ENCODE measurements at places on chromosomes 13 and 19.

DNA sequence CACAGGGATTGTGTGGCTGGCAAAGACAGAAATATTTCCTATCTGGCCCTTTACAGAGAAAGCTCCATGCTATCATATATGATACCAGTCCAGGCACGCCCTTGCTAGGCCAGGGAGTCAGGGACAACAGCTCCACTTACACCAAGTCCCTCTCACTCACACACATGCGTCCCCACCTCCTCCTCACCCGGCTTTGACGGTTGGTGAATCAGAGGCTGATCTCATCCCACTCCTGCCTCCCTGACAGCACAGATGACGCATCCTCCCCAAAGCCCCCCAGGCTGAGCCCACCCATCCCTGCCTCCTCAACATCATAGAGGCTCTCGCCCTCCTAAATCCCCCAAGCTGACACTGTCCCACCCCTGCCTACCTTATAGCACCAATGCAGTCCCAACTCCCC is 62.7 kb downstream of the F2RL3 start:
- no peak for DNase-seq

DNA sequence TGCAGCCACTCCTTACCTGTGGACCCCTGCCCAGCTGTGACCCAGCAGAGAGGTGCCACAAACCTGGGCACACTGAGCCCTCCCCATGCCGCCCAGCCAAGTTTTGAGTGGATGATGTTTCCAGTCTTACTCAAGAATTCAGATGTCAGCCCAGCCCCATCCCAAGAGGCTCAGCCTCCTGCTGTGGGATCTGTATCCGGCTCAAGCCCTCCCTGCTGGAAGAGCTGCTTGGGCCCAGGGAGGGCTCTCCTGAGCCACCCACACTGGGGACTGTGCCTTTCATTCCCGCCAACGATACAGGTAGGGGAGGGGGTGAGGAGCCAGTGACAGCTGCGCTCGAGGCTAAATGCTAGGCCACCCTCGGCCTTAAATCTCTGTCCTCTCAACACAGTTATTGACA is 5.9 kb upstream of the SLC7A9 start:
- DNase-seq: no peak

GRCh38 chr19:46772170-46773017 is 16.0 kb downstream of the SLC1A5 start:
- no peak for DNase-seq

DNA sequence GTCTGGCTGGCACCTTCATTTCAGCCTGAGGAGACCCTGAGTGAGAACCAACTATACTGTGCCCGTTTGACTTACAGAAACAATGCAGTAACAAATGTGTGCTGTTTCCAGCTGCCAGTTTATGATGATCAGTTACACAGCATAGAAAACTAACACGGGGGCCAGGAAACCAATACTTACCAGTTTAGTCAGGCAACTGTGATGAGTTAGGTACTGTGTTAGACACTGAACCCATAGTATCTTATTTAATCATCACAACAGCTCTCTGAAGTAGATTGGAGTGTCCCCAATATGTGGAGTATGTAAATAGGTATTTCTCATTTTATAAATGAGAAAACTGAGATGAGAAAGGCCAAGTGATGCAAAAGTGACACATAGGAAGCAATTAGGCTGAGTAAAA is 620.9 kb upstream of the KLF12 start:
- no peak for DNase-seq

DNA sequence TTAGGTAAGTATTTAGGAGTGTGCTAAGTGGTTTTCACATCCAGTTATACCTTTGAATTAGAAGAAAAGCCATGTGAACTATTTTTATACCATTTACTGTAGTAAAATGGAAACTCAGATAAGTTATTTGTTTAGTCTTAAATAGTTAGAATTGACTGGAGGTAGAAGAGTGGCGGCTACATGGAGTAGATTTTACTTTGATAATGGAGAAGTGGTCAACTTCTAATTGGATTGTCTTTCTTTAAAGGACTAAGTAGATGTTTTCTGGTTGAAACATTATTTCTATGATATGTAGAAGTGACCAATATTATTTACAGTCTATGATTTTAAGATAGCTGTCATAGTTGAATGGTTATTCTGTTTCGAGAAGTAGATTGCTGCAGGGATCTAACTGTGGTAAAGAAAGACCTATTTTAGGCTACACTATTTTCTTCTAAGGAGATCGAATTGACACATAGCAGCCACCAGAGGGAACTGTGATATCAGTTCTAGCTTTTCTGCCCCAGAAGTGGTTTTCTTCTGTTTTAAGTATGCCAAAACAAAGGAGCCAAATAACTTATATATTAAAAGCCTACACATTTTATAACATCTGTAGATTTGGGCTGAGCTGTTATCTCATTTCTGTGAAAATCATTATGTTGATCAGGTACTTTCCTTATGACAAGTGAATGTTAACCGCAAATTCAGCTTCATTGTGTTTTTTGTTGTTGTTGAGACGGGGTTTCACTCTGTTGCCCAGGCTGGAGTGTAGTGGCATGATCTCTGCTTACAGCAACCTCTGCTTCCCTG is 26.1 kb downstream of the ZMYM2 start:
- DNase-seq: no peak

GRCh38 chr13:95535243-95535642 is 17.3 kb upstream of the CLDN10 start:
- DNase-seq: no peak

GRCh38 chr19:35291916-35292315 is at the start of gene MAG:
Gene MAG (plus strand): TSS chr19:35292161. CDS start chr19:35295409, 3,248 bp downstream.
- no peak for DNase-seq

DNA sequence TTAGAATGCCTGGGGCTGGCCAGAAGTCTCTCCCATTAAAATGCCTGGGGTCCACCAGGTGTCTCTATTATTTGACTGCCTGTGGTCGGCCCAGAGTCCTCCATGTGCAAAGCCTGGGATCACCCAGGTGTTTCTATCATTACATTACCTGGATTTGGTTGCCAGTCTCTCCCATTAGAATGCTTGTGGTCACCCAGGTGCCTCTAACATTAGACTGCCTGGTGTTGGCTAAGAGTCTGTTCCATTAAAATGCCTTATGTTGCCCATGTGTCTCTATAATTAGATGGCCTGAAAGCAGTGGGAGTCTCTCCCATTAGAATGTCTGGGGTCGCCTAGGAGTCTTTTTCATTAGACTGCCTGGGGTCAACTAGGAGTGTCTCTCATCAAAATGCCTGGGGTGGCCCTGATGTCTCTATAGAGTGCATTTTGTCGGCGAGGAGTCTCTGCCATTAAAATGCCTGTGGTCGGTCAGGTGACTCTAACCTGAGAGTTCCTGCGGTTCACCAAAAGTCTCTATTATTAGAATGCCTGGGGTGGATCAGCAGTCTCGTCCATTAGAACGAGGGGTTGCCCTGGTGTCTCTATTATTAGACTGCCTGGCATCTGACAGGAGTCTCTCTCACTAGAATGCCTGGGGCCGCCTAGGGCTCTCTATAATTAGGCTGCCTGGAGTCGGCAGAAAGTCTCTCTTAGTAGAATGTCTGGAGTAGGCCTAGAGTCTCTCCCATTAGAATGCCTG is 1540.5 kb downstream of the UQCRFS1 start:
- no peak for DNase-seq

DNA sequence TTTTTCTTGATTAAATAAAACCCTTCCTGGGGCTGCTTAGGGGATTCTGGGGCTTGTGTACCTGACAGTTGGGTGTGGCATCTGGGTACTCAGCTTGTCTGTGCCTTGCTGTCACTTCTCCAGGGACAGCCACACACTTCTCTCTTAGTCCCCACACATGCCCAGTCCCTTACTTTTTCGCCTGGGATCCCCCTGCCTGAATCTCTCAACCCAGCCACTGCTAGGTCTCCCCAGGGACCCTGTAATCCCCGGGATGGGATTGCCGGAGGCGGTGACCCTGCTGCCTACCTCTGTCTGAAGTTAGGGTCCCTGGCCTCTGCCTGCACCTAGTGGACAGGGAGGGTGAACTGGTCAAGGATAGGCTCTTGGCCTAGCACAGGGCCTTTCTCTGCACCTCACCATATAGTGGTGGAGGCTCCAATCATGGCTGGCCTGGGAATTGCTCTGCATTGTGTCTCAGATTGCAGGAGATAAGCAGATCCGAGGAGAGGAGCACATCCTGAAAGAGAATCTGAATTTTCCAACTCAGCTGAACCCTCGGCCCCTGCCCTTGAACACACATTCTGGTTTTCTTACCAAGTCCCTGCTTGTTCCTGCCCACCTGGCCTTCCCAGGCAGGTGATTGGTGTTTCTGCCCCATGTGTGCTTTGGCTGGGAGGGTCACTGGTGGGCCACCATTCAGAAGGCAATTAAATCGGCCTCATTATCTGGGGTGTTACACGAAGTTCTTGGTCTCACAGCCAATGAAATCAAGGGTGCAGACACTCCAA is 8.7 kb upstream of the ZNF492 start:
- no peak for DNase-seq

- DNase-seq: no peak
Measured at GRCh38 chr19:1362387-1363257, 21.1 kb upstream of the NDUFS7 start.

DNA sequence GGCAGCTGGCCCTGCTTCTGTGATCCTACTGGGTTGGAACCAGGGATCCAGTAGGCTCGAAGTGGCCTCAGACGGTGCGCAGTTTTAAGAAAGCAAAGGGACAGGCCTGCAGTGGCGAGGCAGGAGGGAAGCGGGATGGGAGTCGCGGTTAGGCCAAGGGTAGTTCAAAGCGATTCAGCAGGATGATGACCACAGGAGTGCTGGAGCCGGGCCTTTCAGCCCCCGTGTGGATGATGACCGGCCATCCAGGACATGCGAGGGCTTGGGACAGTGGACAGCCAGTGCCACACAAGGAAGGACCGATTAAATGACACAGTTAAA is 854 bp downstream of the RNASEH2B start:
- DNase-seq: no peak

- no peak for DNase-seq
Measured at GRCh38 chr19:17772172-17772571, 20.9 kb downstream of the FCHO1 start.

- no peak for DNase-seq
Measured at GRCh38 chr13:50636007-50636704, 207.3 kb downstream of the DLEU7 start.

GRCh38 chr13:20696073-20696472 is 7.4 kb upstream of the IL17D start:
- DNase-seq: no peak

GRCh38 chr13:106243011-106243565 is 292.4 kb downstream of the EFNB2 start:
- no peak for DNase-seq

- DNase-seq: peak; percentile 36
Measured at GRCh38 chr13:24511019-24511815, 1.4 kb downstream of the PARP4 start.

- no peak for DNase-seq
Measured at GRCh38 chr19:2765376-2765775, 17.7 kb downstream of the SGTA start.

DNA sequence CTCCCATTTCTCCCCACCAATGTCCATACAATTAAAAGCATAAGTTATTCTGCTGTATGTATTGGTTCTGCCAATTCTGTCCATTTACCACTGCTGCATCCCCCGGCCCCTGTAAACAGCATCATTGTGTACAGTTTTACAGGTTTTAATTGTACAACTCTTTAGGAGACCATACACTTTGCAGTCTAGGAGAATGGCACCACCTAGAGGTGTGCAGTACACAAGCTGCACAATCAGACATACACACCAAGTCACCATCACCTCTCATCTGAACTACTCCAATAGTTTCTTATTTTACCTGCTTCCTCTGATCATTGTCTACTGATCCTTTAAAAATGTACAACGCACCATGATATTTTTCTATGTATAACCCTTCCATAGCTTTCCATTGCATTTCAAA is 855.9 kb upstream of the KLHL1 start:
- DNase-seq: no peak

DNA sequence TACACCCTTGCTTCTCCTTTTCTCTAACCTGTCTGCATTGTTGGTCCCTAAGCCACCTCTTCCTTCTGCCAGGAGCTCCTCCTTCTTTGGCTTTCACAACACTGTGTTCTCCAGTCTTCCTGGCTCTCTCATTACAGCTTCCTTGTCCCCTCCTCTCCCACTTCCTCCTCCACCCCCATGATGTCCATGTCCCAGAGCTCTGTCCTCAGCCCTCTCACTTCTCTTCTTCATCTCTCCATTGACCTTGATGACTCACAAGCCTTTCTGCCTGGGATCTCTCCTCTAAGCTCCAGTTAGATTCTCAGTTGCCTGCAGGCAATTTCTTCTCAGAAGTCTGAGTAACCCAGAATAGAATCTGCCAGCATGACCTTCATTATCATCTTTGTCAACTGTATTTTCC is 100.3 kb upstream of the WASF3 start:
- no peak for DNase-seq

- DNase-seq: no peak
Measured at GRCh38 chr13:105509981-105510762, 1025.3 kb downstream of the EFNB2 start.

DNA sequence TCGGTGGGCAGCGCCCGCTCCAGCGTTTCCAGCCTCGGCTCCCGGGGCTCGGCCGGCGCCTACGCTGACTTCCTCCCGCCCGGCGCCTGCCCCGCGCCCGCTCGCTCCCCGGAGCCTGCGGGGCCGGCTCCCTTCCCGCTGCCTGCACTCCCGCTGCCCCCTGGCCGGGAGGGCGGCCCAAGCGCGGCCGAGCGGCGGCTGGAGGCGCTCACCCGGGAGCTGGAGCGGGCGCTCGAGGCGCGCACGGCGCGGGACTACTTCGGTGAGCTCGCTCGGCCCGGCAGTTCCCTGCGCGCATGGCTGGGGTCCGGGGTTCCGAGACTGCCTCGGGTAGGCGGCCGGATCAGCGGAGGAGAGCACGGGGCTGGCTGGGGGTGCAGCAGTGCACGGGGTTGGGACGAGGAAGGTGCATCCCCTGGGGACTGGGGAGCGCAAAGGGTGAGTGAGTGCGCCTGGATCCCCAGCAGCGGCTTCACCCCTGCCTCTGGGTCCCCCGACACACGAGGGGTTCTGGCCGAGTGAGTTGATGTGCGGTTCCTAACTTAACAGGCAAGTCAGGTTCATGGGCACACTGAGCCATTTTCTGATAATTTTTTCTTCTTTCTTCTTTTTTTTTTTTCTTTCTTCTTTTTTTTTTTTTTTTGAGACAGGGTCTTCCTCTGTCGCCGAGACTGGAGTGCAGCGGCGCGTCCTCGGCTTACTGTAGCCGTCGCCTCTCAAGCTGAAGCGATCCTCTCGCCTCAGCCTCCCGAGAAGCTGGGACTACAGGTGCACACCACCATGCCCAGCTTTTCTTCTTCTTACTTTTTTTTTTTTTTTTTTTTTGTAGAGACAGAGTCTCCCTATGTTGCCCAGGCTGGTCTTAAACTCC is 1.1 kb downstream of the WTIP start:
- no peak for DNase-seq

- no peak for DNase-seq
Measured at GRCh38 chr19:47239152-47239551, 8.2 kb upstream of the BBC3 start.

Data from stimulated activated CD4-positive, alpha-beta T cell treated with anti-CD3 and anti-CD28 coated beads, Interleukin-15, amount 100 ng/mL, for 1 hour (primary cell).